Activated T-cell treated with anti-CD3 and anti-CD28 coated beads, Interleukin-2, amount 50 U/mL, for 4 hours (primary cell): ENCODE measurements at places on chromosomes 6 and 20. TPM values are rescaled to one million over a fixed set of nuclear protein-coding genes. Genes with fewer than 3 reads are reported as not detected.

Gene MUC22
- total RNA-seq: not detected

Gene IRF4
- total RNA-seq: 743 TPM

DNA sequence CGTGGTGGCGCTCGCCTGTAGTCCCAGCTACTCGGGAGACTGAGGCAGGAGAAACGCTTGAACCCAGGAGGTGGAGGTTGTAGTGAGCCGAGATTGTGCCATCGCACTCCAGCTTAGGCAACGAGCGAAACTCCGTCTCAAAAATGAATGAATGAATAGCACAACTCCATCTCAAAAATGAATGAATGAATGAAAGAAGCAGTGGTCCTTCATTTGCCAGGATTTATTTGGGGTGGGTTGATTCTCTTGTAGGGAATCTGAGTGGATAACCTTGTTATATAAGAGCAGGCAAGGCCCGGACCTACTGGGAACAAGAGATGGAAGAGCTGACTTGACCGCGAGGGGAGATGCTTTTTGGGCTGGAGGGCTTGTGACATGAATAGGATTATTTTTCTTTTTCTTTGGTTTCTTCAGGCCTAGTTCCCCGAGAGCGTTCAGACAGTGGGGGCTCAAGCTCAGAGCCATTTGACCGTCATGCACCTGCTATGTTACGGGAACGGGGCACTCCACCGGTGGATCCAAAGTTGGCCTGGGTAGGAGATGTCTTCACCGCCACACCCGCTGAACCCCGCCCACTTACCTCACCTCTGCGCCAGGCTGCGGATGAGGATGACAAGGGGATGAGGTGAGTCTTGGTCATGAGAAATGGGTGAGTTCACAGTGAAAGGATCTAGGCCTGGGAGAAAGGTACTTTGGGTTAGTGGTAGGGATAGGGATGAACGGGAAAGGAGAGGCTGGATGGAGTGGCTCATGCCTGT lies 9.8 kb downstream of the PRRC2A start:
- no peak for DNase-seq

GRCh38 chr6:128803911-128804310 lies 79.0 kb upstream of the LAMA2 start:
- DNase-seq: no peak

GRCh38 chr6:147559006-147559405 lies 50.5 kb downstream of the SAMD5 start:
- DNase-seq: no peak

DNA sequence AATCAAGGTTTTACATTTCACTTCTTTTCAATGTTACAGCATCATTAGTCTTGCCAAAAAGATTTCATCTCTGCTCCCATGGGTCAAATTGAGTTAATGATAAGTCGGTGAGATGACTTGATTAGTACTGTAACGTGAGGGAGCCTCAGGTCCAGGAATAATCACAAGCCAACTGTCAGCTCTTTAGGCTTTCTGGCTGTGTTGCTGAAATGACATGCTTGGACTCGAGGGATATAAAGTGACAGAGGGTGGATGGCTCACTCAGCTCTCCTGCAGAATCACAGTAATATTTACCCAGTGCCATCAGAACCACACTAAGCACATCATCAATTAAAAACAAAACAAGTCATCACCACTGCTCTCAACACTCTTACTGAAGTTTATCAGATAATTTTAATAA lies 196.2 kb upstream of the THEMIS start:
- no peak for DNase-seq
